ENCODE measurements at places on chromosomes 3 and 15. TPM values are rescaled to one million over a fixed set of nuclear protein-coding genes. Genes with fewer than 3 reads are reported as not detected.

DNA sequence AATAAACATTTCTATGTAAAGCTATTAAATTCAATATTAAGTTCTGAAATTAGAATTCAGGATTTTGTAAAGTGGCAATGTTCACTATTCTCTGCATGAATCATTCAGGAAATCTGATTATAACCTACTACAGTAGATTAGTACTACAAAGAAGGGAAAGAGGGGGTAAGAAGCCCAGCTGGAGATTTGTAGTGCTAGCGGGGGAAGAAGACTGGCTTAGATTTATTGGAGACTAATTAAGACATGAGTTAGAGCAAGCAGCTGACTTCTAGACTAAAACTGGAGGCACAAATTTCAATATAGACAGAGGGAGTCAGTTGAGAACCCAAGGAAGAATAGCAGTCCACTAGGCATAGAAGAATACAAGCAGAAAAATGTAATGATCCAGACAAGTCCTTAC lies 55.8 kb upstream of the SETMAR start:
- no peak for DNase-seq
- H3K4me3 ChIP-seq: no peak overlapping the region
- H3K27me3 ChIP-seq: no peaks in the 10 kb centered on the region
- no peak overlapping the region for H3K27ac ChIP-seq
- H3K36me3 ChIP-seq: no peaks in the 10 kb centered on the region

- no peak overlapping the region for H3K4me3 ChIP-seq
- DNase-seq: no peak
- H3K36me3 ChIP-seq: no peaks in the 10 kb centered on the region
- H3K27ac ChIP-seq: no peak overlapping the region
- peaks cover 10% of the 10 kb centered on the region for H3K4me1 ChIP-seq
Observed at GRCh38 chr3:188071636-188072035, 82.3 kb upstream of the LPP start.

- H3K36me3 ChIP-seq: no peaks in the 10 kb centered on the region
- no peak overlapping the region for H3K27ac ChIP-seq
- H3K27me3 ChIP-seq: no peaks in the 10 kb centered on the region
- H3K4me3 ChIP-seq: no peak overlapping the region
- peaks cover 9% of the 10 kb centered on the region for H3K4me1 ChIP-seq
Observed at GRCh38 chr15:43957724-43958123, 130.9 kb downstream of the WDR76 start.

GRCh38 chr3:37661615-37662306 lies 199.9 kb upstream of the CTDSPL start:
- no peaks in the 10 kb centered on the region for H3K36me3 ChIP-seq
- H3K4me3 ChIP-seq: no peak overlapping the region
- peaks cover 21% of the 10 kb centered on the region for H3K4me1 ChIP-seq
- no peak overlapping the region for H3K27ac ChIP-seq

- no peaks in the 10 kb centered on the region for H3K27me3 ChIP-seq
- no peak overlapping the region for H3K4me3 ChIP-seq
- no peak overlapping the region for H3K27ac ChIP-seq
- DNase-seq: no peak
- no peaks in the 10 kb centered on the region for H3K4me1 ChIP-seq
Observed at GRCh38 chr3:37444696-37445095, 270.3 kb upstream of the LRRFIP2 start.

GRCh38 chr3:38626171-38626570 lies 23.3 kb downstream of the SCN5A start:
- no peak overlapping the region for H3K27ac ChIP-seq
- no peaks in the 10 kb centered on the region for H3K36me3 ChIP-seq
- no peaks in the 10 kb centered on the region for H3K4me1 ChIP-seq
- H3K27me3 ChIP-seq: no peaks in the 10 kb centered on the region
- H3K4me3 ChIP-seq: no peak overlapping the region

DNA sequence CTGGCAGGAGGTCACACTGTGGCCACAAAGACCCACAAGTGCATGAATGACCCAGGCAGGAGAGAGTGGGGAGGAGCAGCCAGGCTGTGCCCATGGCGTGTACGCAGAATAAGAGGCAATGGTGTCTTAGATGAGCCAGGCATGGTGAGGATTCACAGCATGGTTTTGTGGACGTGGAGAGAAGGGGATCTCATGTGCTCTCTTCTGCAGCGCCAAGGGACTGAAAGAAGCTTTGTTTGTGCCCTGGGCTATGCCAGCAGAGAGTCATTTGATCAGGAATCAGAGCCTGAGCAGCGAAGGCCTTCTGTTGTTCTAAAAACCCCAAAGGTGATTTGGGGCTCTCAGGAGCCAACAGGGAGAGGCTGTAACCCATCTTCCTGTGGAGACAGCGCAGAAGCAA lies 18.7 kb upstream of the RPP14 start:
- H3K4me3 ChIP-seq: no peak overlapping the region
- no peaks in the 10 kb centered on the region for H3K4me1 ChIP-seq
- no peaks in the 10 kb centered on the region for H3K27me3 ChIP-seq
- H3K36me3 ChIP-seq: no peaks in the 10 kb centered on the region
- no peak for DNase-seq

GPR149 gene
- not detected for polyA plus RNA-seq

All from adrenal gland (tissue), 19 donors.